Cardiac fibroblast (primary cell): ENCODE measurements at places on chromosomes 3 and 15.

- DNase-seq = no peak
Measured at GRCh38 chr3:3107858-3108257, 2.3 kb downstream of the IL5RA start.

GRCh38 chr15:22884344-22884743 is 45.9 kb downstream of the NIPA2 start:
- no peak for DNase-seq

GRCh38 chr15:73246898-73247297 is 121.9 kb downstream of the HCN4 start:
- DNase-seq = no peak

GRCh38 chr3:123590685-123591450 is 6.0 kb upstream of the HACD2 start:
- DNase-seq = no peak
